Left lung (tissue), 14 donors: ENCODE measurements at places on chromosomes 7 and 10. TPM values are rescaled to one million over a fixed set of nuclear protein-coding genes. Genes with fewer than 3 reads are reported as not detected.

DNA sequence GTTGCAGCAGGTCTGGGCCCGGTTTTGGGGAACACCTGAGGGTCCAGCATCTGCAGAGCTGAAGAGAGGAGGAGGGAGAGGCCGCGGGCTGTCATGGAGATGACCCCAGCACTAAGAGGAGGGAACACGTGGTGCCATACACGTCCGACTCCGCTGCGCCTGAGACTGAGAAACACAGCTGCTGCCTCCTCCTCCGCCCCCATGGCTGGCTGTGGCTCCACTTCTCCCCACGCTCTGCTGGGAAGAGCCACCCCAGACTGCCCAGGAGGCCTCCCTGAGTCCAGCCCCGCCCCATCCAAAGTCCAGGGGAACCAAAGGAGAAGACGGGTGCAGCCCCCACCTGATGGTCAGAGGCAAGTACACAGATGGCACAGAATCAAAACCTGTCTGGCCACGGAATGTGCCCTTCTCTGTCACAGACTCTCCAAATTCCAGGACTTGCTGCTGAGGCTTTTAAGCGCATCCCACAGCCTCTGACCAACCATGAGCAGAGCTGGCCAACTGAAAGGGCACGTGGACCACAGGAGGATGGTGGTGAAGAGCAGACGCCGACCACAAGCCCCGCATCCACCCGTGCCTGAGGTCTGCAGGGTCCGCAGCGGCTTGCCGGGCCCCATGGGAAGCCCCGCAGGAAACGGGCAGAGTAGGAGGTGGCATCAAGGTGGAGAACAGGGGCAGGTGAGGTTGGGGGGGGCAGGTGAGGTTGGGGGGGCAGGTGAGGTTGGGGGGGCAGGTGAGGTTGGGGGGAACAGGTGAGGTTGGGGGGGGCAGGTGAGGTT, 24.0 kb downstream of the STK32C start:
- DNase-seq: no peak

The KLLN gene
- polyA plus RNA-seq: 0.98 TPM

DNA sequence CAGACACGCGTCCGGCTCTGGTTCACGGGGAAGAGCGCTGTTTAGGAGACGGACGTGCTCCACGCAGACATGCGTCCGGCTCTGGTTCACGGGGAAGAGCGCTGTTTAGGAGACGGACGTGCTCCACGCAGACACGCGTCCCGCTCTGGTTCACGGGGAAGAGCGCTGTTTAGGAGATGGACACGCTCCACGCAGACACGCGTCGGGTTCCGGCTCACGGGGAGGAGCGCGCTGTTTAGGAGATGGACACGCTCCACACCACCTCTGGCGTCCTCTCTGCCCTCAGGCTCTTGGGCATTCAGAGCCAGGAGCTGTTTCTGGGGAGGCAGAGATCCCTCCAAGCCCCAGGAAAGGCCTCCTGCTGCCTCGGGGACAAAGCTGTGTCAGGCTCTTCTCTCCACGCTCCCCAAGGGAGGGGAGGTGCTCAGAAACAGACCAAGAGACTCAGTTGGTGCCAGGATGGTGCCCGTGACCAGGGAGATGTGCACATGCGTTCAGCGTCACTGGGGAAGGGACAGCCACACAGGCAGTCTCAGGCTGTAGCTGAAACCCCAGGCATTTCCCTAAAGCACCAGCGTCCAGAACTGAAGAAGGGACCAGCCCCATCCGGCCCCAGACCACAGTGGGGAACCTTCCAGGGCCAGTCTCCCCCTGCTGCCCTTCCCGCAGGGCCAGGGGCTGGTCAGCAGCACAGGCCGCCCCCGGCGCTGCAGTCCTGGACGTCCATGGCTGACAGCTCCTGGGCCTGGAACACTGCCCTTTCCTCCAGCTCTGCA, 175.6 kb downstream of the ELFN1 start:
- no peak for DNase-seq

GRCh38 chr7:81339946-81340345, 421.1 kb upstream of the SEMA3C start:
- DNase-seq: no peak

The IFIT3 gene
- polyA plus RNA-seq: 15.2 TPM

The DLX6 gene
- polyA plus RNA-seq: not detected

The NXPH1 gene
- 0.11 TPM for polyA plus RNA-seq

DNA sequence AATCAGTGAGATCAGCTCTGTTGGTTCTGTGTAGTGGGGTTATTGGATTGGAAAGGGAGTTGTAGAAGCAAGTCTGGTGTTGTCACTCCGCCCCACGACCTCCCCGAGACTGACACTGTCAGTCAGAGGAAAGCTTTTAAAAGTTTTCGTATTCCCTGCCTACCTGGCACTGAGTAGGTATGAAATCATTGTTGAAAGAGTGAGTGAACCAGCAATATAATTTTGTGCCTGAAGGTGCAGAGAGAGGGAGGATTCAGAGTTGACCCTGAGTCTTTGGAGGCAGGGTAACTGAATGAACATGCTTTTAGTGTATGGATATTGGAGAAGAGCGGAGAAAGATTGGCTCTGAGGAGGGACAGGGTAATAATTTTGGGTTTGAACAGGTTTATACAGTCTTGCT, 27.3 kb downstream of the CCNY start:
- no peak for DNase-seq

DNA sequence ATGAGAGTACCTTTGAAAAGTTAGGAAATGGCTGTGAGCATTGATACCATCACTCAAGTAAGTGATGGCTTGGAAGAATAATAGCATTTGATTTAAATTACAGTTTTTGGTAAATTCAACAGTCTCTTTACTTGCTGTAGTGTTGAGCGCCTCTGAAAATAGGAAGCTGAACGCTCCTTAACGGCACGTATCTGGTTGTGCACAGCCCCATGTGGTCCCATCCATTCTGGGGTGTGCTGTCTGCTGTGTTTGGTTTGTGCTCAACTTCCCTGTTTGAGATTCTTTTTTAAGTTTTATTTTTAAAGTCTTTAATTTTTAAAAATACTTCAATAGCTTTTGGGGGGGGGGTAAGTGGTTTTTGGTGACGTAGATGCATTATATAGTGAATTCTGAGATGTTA, 51.5 kb downstream of the DNAJB6 start:
- DNase-seq: no peak

- DNase-seq: peak; percentile 35
Measured at GRCh38 chr10:49179699-49180443, 8.3 kb downstream of the TMEM273 start.

DNA sequence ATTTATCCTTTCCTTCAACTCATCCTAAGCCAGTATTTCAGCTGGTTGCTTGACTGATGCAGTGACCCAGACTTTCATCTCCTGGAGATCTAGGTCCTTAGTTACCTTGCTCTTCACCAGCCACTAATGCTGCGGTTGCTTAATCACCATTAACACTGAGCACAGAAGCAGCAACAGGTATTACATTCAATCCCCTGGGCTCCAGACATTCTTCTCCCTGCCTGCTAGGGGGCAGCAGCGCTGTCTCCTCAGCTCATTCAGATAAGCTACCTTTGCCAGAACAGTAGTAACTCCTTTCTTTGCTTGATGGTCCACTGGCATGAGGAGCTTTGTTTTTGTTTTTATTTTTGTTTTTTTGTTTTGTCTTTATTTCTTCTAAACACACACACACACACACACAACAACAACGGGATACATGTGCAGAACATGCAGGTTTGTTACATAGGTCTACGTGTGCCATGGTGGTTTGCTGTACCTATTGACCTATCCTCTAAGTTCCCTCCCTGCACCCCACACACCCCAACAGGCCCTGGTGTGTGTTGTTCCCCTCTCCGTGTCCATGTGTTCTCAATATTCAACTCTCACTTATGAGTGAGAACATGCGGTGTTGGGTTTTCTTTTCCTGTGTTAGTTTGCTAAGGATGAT, 1043.2 kb upstream of the C7orf33 start:
- peak; percentile 33 for DNase-seq

GRCh38 chr7:140153666-140154161, 23.1 kb downstream of the KDM7A start:
- DNase-seq: no peak

DNA sequence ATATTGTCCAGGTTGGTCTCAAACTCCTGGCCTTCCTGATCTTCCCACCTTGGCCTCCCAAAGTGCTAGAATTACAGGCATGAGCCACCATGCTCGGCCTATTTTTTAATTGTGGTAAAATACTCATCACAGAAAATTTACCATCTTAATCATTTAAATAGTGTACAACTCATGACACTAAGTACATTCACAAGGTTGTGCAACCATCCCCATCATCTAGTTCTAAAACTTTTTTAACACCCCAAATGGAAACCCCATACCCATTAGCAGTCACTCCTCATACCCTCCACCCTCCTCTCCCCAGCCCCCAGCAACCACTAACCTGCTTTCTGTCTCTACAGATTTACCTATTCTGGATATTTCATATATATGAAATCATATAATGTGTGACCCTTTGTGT, 90.3 kb downstream of the DOCK4 start:
- no peak for DNase-seq

DNA sequence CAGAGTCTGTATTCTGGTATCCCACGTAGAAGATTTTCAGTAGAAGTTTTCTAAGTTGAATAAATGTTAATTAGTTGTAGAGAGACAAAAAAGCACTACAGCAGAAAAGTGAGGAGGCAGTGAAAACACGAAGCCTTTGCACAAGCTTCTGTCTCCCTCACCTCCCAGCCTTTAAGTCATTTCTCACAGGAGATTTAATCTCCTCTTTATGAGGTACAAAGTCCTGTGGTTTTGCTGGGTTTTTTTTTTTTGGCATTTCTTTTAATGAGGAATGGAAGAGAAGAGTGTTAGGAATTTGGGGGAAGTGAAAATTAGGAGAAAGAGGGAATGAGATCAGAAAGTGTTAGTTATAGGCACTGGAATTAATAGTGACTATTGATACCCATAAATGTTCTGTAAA, 21.5 kb downstream of the SPAG6 start:
- DNase-seq: no peak

GRCh38 chr10:124119946-124120345, 26.5 kb upstream of the CHST15 start:
- peak; percentile 52 for DNase-seq

DNA sequence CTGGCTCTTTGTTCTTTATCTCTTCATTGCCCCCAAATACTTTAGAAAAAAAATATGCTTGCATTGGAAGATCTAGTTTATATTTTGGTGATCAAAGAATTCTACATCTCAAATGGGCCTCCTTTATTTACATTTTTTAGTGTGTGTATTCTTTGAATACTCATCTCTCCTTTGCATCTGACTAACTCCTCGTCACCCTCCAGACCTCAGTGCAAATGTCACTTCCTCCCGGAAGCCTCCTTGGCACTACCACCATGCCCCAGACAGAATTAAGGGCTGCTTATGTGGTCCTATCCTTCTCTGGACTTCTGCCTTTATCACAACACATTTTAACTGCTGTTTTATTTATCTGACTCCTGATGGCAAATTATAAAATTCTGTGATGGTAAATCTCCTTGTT, 52.0 kb upstream of the PPP1R3C start:
- no peak for DNase-seq

DNA sequence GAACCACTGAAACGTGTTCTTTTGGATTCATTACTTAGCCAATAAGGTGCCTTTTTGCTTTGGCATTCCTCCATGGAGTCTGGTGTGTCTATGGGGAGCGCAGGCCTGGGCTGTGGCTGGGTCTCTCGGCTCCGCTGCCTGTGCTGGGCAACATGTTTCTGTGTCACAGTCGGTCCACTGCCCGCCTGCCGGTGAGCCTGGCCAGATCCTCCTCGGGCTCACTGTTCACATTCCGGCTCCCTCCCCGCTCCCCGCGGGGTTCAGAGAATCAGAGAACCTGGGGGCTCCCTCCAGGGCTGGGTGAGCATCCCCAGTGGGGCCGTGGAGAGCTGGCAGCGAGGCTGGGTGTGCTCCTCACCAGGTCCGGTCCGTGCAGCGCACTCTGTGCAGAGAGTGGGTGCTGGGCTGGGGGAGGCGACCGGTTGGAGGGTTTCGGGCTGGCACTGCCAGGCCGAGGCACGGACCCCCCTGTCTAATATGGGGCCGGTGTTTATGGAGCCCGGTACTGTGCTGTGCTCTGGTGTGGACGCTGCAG, 70.4 kb downstream of the INPP5A start:
- DNase-seq: no peak

GRCh38 chr10:116440330-116441030, 12.8 kb downstream of the PNLIPRP3 start:
- no peak for DNase-seq

- DNase-seq: no peak
Measured at GRCh38 chr10:88911851-88912250, 31.8 kb downstream of the STAMBPL1 start.

DNA sequence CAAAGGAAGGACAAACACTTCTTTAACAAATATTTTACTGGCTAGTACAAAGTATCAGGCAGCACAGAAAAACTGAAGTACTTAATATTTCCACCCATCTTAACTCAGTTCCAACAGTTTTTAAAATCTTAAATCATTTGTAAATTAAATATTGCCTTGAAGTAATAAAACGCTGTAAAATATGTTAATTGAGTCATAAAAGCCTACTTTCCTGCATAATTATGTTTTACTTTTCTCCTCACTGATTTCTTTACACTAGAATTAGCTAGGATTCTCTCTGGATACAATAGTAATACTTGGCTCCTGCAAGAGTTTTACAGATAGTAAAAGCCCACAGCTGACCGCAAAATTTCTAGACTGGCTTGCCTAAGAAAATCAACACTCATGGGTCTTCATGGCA, 74.9 kb downstream of the SFMBT2 start:
- no peak for DNase-seq

DNA sequence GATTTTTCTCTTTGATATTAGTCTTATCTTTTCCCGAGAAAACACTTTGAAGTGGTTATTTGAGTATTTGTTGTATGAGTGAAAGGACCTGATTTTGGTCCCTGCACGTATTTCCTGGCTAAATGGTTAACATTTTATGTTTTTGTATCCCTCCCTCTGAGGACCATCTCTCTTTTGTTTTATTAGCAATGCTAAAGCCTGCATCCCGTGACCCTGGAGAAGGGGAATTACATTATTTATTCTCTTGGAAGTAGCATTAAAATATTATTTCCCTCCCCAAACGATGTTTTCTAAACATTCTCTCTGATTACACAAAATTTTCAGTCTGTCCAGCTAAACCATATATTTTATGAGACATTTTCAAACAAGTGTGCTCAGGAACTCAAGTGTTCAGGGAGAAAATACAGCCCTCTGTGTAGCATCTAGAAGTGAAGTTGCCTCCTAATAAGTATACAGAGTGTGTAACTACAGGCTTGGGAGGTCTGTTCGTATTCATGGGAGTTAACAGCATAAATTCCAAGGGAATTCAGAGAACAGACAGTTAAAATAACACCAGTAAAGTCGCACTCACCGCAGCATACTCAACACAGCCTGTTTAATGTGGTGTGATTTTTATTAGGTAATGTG, 163.8 kb upstream of the NPVF start:
- no peak for DNase-seq
